Common myeloid progenitor, CD34-positive (primary cell): ENCODE measurements at places on chromosomes 1 and 21.
A peak's percentile ranks its signal among the peaks of the same experiment; 100 is the strongest.

- no peak for DNase-seq
- H3K27me3 ChIP-seq: no peaks in the 10 kb centered on the region
- peaks cover 5% of the 10 kb centered on the region for H3K36me3 ChIP-seq
- no peak overlapping the region for H3K27ac ChIP-seq
- H3K4me3 ChIP-seq: no peak overlapping the region
- H3K4me1 ChIP-seq: peaks cover 21% of the 10 kb centered on the region
Observed at GRCh38 chr1:161930064-161930463, 93.6 kb downstream of the OLFML2B start.

GRCh38 chr1:172401892-172402291, 18.6 kb upstream of the C1orf105 start:
- no peak overlapping the region for H3K4me3 ChIP-seq
- DNase-seq: no peak

GRCh38 chr1:10640843-10641553, 155.4 kb downstream of the CASZ1 start:
- H3K4me1 ChIP-seq: peaks cover 7% of the 10 kb centered on the region
- no peaks in the 10 kb centered on the region for H3K36me3 ChIP-seq
- DNase-seq: no peak
- H3K27ac ChIP-seq: no peak overlapping the region
- no peaks in the 10 kb centered on the region for H3K27me3 ChIP-seq

GRCh38 chr1:223348439-223348838, 15.5 kb downstream of the SUSD4 start:
- H3K4me3 ChIP-seq: no peak overlapping the region
- H3K27me3 ChIP-seq: peaks cover 20% of the 10 kb centered on the region
- no peak for DNase-seq
- H3K36me3 ChIP-seq: no peaks in the 10 kb centered on the region

- no peak overlapping the region for H3K27ac ChIP-seq
- DNase-seq: no peak
- H3K27me3 ChIP-seq: no peaks in the 10 kb centered on the region
- H3K4me3 ChIP-seq: no peak overlapping the region
- H3K4me1 ChIP-seq: no peaks in the 10 kb centered on the region
- H3K36me3 ChIP-seq: peaks cover 30% of the 10 kb centered on the region
Observed at GRCh38 chr1:246629976-246630375, 63.7 kb downstream of the CNST start.

- no peaks in the 10 kb centered on the region for H3K36me3 ChIP-seq
- peak; percentile 46 for DNase-seq
- H3K4me1 ChIP-seq: peaks cover 17% of the 10 kb centered on the region
- no peaks in the 10 kb centered on the region for H3K27me3 ChIP-seq
- no peak overlapping the region for H3K27ac ChIP-seq
Observed at GRCh38 chr1:60833173-60833572, 249.2 kb upstream of the NFIA start.

GRCh38 chr1:51506537-51506936, 12.5 kb downstream of the EPS15 start:
- H3K27me3 ChIP-seq: no peaks in the 10 kb centered on the region
- peak; percentile 75 for DNase-seq
- no peaks in the 10 kb centered on the region for H3K4me1 ChIP-seq
- H3K27ac ChIP-seq: no peak overlapping the region
- H3K4me3 ChIP-seq: no peak overlapping the region

DNA sequence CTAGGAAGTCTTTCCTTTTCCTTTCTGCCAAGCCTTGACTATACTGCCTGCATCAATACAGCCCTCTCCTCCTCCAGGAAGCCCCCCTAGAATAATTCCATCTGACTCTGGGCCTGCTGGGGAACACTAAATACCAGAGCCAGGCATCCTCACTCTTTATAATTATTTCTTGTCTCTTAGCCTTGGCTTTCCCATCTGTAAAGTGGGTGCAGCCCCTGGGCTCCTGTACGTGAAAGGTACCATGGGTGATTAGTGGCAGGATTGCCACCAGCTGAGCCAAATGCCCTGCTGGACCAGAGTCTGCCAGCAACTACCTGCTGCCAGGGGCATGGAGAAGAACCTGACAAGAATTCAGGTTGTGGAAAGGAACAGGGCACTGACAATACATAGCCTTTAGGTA, 58.7 kb downstream of the LGR6 start:
- no peak overlapping the region for H3K27ac ChIP-seq
- H3K27me3 ChIP-seq: no peaks in the 10 kb centered on the region
- DNase-seq: no peak
- no peaks in the 10 kb centered on the region for H3K36me3 ChIP-seq
- no peak overlapping the region for H3K4me3 ChIP-seq

- no peak overlapping the region for H3K4me3 ChIP-seq
- H3K4me1 ChIP-seq: peaks cover 4% of the 10 kb centered on the region
- no peak overlapping the region for H3K27ac ChIP-seq
Observed at GRCh38 chr1:40956407-40956806, 23.1 kb upstream of the CTPS1 start.

- H3K4me3 ChIP-seq: peak overlapping the region; percentile 76
- peak; percentile 78 for DNase-seq
- no peaks in the 10 kb centered on the region for H3K36me3 ChIP-seq
Observed at GRCh38 chr1:66532798-66533783, 862 bp upstream of the SGIP1 start.

DNA sequence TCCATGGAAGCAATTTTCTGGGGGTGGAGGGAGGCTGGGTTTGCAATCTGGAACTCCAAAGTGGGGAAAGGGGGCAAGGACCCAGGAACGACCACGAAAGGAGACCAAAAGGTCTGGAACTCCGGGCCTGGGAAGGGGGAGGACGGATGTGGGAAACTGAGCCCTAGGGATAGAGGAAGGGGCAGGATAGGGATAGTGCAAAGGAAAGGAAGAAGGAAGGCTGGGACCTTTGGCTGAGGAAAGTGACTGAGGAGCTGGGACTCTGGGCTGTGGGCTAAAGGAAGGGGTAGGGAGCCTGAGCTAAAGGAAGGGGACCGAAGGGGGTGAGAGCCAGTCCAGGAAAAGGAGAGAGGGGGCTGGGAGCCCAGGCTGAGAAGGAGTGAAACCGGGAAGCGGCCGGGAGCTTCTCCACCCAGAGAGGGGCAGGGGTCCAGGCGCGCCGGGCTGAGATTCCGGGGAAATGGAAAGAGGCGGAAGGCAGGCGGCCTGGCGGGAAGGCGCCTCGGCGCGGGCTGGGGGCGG, 395 bp downstream of the SLC9A1 start:
- H3K27ac ChIP-seq: peak overlapping the region; percentile 98
- H3K36me3 ChIP-seq: no peaks in the 10 kb centered on the region
- peak overlapping the region; percentile 90 for H3K4me3 ChIP-seq
- peaks cover 28% of the 10 kb centered on the region for H3K4me1 ChIP-seq
- no peak for DNase-seq
- no peaks in the 10 kb centered on the region for H3K27me3 ChIP-seq

- no peak overlapping the region for H3K4me3 ChIP-seq
- H3K36me3 ChIP-seq: no peaks in the 10 kb centered on the region
- no peak overlapping the region for H3K27ac ChIP-seq
- H3K4me1 ChIP-seq: no peaks in the 10 kb centered on the region
- H3K27me3 ChIP-seq: no peaks in the 10 kb centered on the region
Observed at GRCh38 chr1:61322008-61322744, 239.8 kb downstream of the NFIA start.

GRCh38 chr1:153525088-153525728, 10.6 kb downstream of the S100A6 start:
- no peak overlapping the region for H3K4me3 ChIP-seq
- no peaks in the 10 kb centered on the region for H3K36me3 ChIP-seq
- peaks cover 2% of the 10 kb centered on the region for H3K4me1 ChIP-seq
- no peak for DNase-seq
- H3K27ac ChIP-seq: no peak overlapping the region

DNA sequence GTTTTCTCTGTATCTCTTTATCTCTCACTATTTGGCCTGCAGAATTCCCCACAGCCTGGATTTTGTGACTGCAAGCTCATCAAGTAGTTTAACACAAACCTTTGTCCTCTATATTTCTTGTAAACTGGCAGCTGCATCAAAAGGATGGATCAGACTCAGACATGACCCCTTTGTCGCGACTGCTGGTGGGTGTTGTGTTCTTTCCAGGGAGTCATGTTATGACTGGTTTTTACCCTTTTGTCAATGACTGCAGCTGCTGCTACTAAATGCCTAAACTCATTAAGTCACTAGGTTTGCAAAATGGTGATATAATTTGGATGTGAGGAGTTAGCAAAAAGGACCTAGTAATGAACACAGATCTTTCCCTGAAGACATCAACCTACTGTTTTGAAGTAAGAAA, 10.2 kb upstream of the TOMM20 start:
- H3K27ac ChIP-seq: no peak overlapping the region
- H3K4me3 ChIP-seq: no peak overlapping the region
- H3K27me3 ChIP-seq: no peaks in the 10 kb centered on the region
- DNase-seq: no peak
- H3K4me1 ChIP-seq: no peaks in the 10 kb centered on the region

DNA sequence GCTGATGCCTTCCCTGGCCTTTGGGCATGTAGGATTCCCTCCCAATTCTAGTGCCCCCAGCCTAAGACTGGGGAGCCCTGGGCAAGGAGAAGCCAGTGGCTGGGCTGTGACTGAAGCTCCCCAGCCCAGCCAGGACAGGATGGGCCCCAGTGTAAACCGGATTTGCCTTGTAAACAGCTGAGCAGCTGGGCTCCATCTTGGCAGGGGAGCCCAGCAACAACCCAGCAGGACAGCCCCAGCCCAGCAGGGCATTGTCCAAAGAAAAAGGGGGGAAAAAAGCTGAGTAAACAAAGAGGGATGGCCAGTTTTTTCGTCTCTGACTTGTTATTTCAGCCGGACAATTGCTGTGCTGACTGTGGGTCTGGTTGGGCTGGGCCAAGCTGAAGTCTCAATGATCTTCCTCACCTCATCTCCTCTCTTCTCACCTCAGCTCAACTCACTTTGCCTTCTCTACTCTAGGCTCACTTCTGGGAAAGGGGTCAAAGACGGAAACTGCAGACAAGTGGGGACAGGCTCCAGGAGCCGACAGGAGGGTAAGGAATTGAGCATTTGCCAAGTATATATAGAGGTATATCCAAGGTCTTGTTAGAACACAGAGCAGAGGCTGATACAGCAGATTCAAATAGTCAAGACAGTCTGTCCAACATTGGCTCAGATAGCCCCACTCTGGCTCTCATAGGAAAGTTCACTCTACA, 97.7 kb downstream of the TMEM53 start:
- H3K27me3 ChIP-seq: no peaks in the 10 kb centered on the region
- H3K4me3 ChIP-seq: no peak overlapping the region
- DNase-seq: no peak
- no peak overlapping the region for H3K27ac ChIP-seq
- H3K36me3 ChIP-seq: peaks cover 44% of the 10 kb centered on the region
- no peaks in the 10 kb centered on the region for H3K4me1 ChIP-seq

- no peaks in the 10 kb centered on the region for H3K36me3 ChIP-seq
- H3K4me3 ChIP-seq: no peak overlapping the region
- no peak overlapping the region for H3K27ac ChIP-seq
- no peaks in the 10 kb centered on the region for H3K27me3 ChIP-seq
Observed at GRCh38 chr1:206803221-206803730, 31.0 kb upstream of the IL10 start.

DNA sequence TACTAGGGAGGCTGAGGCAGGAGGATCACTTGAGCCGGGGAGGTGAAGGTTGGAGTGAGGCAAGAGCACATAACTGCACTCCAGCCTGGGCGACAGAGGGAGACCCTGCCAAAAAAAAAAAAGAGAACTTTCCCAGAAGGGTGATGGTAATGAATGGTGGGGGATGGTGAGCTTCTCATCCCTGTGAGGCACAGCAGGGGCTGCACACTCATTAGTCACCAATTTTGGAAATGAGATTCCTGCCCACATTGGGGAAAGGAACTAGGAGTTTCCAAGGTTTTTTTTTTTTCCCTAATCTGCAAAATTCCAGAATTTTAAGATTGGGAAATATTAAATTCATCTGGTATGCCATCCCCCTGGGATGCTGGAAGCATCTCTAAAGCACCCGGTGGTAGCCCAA, 50.2 kb upstream of the SSBP3 start:
- no peaks in the 10 kb centered on the region for H3K27me3 ChIP-seq
- no peak overlapping the region for H3K27ac ChIP-seq
- H3K36me3 ChIP-seq: no peaks in the 10 kb centered on the region

DNA sequence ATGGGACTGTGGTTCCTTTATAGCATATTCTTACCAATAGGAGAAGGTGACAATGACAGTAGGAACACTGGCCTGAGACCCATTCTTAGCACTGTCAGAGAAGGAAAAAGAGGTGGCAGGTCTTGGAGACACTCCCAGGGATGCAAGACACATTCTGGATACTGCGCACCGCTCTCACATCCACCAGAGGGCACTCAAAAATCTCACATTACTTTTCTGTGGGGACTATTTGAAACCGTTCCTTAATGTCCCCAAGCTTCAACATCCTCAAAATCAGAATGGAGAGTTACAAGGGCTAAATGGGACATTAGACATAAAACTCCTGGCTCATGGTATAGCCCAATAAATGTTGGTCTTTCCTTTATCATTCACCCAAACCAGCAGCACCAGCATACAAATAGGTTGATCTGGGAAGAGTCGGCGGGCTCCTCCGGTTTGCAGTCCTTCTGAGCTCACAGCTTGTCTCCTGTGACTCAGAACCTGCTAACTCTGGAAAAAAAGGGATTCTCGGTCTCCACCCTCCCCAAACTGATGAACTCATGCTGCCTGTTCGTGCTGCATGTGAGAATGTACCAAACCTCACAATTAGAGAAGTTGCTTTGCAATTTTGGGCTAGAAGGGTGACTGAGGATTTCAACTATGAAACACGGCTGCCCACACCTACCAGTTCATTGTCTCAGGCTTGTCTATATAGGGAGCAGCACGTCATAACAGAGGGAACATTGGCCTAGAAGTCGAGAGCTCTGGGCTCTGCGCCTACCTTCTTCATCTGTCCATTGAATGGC, 40.2 kb downstream of the IL12RB2 start:
- H3K36me3 ChIP-seq: peaks cover 7% of the 10 kb centered on the region
- no peaks in the 10 kb centered on the region for H3K27me3 ChIP-seq
- no peak overlapping the region for H3K27ac ChIP-seq
- DNase-seq: peak; percentile 56
- no peak overlapping the region for H3K4me3 ChIP-seq
- H3K4me1 ChIP-seq: no peaks in the 10 kb centered on the region

DNA sequence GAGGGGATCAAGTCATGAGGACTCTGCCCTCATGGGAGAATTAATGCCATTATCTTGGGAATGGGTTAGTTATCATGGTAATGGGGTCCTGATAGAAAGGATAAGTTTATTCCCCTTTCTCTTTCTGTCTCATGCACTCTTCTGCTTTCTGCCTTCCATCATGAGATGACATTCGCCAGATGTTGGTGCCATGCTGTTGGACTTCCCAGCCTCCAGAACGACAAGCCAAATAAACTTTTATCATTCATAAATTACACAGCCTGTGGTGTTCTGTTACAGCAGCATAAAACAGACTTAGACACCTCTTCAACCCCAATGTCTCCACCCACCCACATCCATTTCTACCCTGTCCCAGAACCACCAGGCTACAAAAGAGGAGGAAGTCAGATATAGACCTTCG, 11.9 kb upstream of the IGFN1 start:
- no peak overlapping the region for H3K4me3 ChIP-seq
- H3K36me3 ChIP-seq: no peaks in the 10 kb centered on the region
- H3K27me3 ChIP-seq: no peaks in the 10 kb centered on the region
- no peak overlapping the region for H3K27ac ChIP-seq
